SJCRH30 (cell line): ENCODE measurements at places on chromosomes 6 and 20. TPM values are rescaled to one million over a fixed set of nuclear protein-coding genes. Genes with fewer than 3 reads are reported as not detected.

Gene TREM1
- total RNA-seq: not detected in 2 replicates

Gene DEFB132
- total RNA-seq: not detected in 2 replicates

DNA sequence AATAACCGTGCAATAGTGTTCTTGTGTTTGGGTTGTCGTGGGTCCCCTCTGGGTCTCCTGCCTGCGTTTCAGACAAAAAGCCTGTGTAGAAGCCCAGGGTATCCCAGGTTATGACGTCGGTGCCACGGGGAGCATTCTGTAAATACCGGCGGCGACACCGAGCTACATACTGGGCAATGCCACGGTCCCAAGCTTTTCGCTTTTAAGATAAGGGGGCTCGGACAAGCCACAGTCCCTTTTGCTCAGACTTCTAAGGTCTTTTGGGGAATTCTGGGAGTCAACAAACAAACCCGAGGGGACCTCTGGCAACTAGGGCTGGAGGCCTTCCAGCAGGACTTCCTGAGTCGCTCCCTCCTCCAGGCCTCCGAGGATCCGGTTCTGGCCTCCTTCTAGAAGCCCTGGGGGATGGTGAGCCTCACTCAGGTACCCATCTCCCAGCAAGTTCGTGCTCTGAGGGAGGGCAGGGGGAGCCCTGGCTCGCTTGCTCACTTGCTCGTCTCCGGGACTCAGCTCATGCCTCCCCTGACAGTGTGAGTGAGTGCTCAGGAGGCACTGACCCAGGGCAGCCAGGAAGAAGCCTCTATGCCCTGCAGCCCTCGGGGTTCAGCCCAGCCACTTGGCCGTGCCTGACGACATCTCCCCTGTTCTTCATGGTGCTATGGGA lies 62.4 kb upstream of the MRPS10 start:
- DNase-seq: no peak

- DNase-seq: peak; percentile 30
Observed at GRCh38 chr6:6676910-6677441, 88.5 kb downstream of the LY86 start.

GRCh38 chr20:58571693-58572427 lies 56.7 kb upstream of the APCDD1L start:
- peak; percentile 87 for DNase-seq

Gene TUBB
- total RNA-seq: 1,652 and 1,704 TPM in 2 replicates

DNA sequence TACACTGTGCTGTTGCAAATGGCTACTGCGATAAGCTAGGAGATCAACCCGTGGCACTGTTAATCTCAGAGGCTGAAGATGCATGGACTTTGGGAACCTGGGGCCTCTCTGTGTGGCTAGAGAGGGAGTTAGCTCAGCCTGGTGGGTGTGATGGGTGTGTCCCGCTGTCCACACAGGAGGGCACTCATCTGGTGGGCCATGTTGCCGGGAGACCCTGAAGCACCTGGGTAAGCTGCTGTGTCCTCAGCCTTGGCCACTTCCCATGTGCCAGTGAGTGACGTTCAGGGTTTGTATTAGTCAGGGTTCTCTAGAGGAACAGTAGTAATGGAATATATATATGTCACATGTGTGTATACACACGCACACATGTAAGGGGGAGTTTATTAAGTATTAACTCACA lies 132.7 kb downstream of the ERMARD start:
- DNase-seq: no peak

Gene UNC5CL
- 0.23 and 0.40 TPM in 2 replicates for total RNA-seq

GRCh38 chr6:10409731-10410206 lies 5.1 kb downstream of the TFAP2A start:
- peak; percentile 40 for DNase-seq

Gene ZSCAN31
- total RNA-seq: 1.9 and 2.6 TPM in 2 replicates

Gene MKKS
- 15.1 and 16.3 TPM in 2 replicates for total RNA-seq

DNA sequence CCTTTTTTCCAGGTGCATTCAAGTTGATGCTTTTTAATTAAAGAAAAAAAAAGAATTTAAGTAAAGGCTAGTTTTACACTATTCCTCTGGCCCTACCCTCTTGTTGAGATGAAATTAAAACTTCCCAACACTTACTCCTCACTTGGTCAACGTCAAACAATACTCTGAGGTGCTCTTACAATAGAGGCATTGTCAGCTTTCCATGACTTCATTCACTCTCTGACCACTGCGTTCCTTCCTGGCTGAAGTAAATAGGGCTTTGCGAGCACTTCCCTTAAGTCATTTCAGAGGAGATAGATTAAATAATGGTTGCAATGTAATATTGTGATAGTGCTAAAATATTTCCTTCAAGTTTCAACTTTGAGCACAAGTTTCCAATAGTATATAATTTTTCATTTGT lies 229.8 kb upstream of the CEP162 start:
- peak; percentile 9 for DNase-seq

- no peak for DNase-seq
Observed at GRCh38 chr6:43175676-43176422, 4.8 kb downstream of the SRF start.

DNA sequence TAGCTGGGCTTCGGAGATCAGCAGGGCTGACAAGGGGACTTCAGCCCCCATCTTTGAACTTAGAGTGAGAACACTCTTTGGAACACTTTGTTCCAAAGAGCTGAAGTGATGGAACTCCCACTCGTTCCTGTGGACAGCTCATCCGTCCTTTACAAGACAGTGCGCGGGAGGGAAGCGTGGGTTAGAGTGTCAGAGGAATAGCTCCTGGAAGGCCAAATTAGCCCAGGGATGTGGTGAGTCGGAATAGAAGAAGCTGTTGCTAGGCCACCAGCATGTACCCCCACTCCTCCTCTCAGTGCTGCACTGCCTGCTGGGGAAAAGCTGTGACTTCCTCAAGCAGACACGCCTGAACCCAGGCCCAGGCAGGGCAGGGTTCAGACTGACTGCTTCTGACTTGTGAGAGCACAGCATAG lies 1.7 kb downstream of the SDCBP2 start:
- DNase-seq: no peak

Gene HLA-DRB1
- total RNA-seq: not detected in 2 replicates

Gene C20orf204
- total RNA-seq: 2.0 and 3.0 TPM in 2 replicates

- no peak for DNase-seq
Observed at GRCh38 chr6:36223706-36224105, 27.2 kb downstream of the BRPF3 start.

Gene MUCL3
- not detected in 2 replicates for total RNA-seq

DNA sequence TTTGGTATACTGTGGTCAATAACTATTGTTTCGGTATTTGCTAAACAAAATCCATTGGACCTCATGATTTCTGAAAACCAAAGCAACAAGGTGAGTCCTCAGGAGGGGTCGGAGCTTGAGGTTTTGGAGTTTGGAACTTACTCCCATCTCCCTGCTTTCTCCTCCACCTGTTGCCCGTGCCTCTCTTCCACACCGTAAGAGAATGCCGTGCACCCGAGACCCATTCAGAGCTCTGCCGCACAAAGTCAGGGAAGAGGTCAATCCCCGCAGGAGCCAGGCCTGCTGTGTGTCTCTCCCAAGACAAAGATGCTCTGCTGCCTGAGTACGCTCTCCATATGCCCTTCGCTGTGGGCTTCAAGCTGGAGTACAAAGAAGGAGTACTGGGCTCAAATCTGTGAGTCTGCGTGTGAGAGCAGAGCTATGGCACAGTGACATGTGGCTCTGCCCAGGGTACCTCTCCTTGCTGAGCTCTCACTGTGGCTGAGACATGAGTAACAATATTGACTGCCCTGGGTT lies 23.9 kb downstream of the PXDC1 start:
- no peak for DNase-seq

- DNase-seq: no peak
Observed at GRCh38 chr20:6614836-6615235, 152.7 kb upstream of the BMP2 start.

DNA sequence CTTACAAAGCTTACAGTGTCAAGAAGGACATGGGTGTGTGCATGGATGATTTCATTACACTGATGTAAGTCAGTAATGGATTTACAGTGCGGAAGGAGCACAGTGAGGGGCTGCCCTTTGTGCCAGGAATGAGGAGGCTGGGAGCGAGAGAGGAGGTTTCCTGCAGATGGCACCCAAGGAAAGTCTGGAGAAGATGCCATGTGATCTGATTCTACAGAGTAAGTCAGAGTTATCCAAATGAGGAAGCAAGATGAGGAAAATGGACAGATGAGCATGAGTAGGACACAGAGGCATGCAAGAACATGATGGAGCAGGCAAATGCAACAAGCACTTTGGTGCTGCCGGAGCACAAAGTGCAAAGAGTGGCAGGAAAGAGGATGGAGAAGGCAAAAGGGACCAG lies 29.7 kb downstream of the MAP7 start:
- no peak for DNase-seq

Gene WFDC5
- total RNA-seq: not detected in 2 replicates

Gene FAM83C
- 0.10 TPM in 1 of 2 replicates, not detected in the other for total RNA-seq
